Stimulated activated CD8-positive, alpha-beta memory T cell treated with anti-CD3 and anti-CD28 coated beads, Interleukin-2, amount 100 ng/mL, for 48 hours (primary cell): ENCODE measurements at places on chromosomes 1 and 21.

DNA sequence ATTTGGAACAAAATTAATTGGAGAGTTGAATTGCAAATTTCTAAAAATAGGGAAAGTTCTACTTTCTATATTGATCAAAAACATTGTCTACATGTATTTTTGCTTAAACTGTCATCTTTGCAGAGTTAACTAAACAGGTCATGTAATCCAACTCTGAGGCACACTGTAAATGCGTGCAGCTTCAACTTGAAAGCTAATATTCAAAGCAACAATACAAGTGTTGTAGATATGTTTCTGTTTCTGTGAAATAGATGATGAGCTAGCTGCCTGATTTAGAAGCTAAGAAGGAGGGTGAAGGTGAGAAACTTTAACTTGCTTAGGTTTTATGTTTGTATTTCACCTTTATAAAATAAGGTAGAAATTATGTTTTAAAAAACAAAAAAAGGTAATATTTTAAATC is 77.2 kb downstream of the IVNS1ABP start:
- no peak for DNase-seq

- peak; percentile 15 for DNase-seq
Observed at GRCh38 chr1:201191653-201192260, 1.1 kb downstream of the IGFN1 start.

- no peak for DNase-seq
Observed at GRCh38 chr1:234235434-234235881, 137.8 kb upstream of the COA6 start.

DNA sequence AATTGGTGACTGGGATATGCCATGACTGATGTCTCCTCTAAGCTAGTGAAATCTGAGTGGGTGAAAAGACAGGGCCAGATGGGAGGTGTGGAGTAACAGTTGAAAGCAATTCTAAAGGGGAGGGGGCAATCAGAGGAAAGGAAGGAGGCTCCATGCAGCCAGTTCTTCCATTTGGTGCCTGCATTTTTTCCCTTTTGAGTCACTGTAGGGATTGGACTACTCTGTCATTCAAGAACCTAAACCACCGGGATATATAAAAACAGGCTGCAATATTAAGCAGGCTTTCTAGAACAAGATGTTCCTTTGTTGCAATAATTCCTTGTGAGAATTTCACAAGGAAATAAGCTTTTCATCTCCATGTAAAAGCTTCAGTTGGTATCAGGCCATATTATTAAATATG is 18.3 kb downstream of the CLIC6 start:
- DNase-seq, result no peak

DNA sequence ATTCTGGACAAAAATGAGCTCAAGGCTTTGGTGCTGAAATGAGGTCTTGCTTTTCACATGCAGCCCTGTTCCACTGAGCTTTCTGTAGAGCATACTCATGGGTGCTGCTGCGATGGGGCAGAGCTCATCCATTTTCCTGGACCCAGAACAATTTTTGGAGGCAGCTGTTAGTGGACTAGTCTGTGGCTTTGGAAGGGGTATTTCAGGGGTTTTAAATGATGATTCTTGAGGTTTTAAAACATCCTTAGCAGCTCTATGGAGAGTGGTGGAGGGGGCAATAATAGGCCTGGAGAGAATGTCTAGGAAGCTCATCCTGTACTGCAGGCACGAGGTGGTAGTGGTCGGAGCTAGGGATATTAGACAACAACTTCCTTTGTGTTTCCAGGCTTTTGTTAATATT is 16.5 kb downstream of the NOS1AP start:
- no peak for DNase-seq

DNA sequence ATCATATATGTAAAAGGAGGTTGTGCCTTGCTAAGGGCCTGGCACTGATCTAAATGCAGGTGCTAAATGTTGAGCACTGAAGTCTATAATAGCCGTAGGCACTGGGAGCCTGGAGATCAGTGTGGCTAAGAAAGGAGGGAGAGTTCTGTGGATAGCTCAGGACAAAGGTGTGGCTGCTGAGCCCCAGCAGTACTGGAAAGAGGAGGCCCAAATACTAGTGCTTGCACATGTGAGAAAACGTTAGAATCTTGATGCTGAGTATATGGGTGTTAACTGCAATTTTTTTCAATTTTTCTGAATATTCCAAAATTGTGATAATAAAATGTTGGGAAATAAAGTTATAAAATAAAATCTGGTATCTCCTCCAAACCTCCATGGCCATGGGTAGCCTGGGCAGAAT is 62.5 kb upstream of the PTGFRN start:
- DNase-seq, result no peak

DNA sequence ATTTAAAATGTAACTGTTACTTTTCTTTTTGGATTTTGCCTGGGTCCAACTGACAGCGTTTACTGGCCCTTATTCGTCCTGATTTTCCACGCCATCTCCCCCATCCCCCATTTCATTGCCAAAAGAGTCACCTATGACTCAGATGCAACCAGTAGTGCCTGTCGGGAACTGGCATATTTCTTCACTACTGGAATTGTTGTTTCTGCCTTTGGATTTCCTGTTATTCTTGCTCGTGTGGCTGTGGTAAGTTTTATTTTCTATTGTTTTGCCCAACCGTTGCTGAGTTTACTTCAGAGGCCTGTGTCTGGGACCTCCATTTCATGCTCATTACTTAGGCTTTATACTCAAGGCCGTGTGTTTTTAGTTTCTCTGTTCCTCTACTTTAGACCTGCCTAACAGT is 9.3 kb downstream of the LEPR start:
- no peak for DNase-seq

DNA sequence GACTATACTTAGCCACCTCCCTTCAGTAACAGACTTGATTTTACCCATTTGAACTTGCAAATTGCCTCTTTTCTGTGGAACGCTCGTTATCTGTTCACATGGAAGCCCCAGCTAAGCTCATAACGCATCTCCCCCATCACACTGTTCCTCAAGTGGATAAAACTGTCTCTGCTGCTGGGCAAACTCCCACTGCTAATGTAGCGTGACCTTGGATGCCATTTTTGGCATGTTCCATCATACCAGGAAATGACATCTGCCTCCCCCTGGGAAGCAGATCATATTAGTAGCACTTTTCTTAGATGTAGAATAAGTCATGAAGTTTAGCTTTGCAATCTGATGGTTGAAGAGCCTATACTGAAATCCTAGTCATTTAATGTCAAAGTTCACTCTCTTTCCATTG is 528.7 kb upstream of the PLXNA2 start:
- DNase-seq, result no peak

- no peak for DNase-seq
Observed at GRCh38 chr1:8945568-8945967, at the start of gene CA6. Gene CA6, plus strand, starts transcription at chr1:8945868. Its CDS starts 19 bp downstream, at chr1:8945887.

- no peak for DNase-seq
Observed at GRCh38 chr21:42655796-42656770, 2.7 kb downstream of the PDE9A start.

DNA sequence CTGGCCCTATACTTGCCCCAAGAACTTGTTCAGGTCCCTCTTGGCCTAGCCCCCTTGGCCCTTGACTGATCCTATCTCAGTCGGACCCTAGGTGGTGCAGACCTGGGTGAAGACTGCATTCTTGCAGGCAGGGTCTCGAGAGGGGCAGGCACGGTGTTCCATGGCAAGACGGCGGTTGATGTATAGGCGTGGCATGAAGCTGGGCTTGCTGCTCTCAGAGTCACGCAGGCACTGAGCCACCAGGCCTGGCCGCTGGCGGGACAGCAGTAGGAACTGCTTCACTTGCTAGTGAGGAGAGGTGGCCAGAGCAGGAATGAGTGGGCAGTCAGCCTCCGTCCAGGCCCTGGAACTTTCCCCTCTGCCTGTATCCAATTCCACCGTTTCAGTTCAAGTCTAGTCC is 3.8 kb downstream of the HECTD3 start:
- no peak for DNase-seq

DNA sequence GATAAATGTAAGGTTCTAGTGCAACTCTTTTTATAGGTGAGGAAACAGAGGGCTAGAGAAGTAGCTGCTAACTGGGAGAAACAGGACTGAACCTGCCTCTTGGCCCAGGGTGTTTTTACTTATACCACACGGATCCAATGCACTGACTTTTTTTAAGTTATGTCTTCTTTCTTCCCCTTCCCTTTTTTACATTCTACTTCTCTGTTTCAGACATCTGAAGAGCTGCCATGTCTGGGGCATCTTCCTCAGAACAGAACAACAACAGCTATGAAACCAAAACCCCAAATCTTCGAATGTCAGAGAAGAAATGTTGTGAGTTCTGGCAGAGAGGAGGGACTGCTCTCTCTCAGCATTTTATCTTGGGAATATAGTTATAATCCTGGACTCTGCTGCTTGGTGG is 1.4 kb downstream of the PFKFB2 start:
- no peak for DNase-seq

GRCh38 chr1:98467586-98467985 is 193.9 kb upstream of the SNX7 start:
- DNase-seq, result no peak

- no peak for DNase-seq
Observed at GRCh38 chr21:43362915-43363314, 64.0 kb downstream of the SIK1 start.

GRCh38 chr1:50568782-50569181 is 145.5 kb upstream of the DMRTA2 start:
- DNase-seq, result no peak

DNA sequence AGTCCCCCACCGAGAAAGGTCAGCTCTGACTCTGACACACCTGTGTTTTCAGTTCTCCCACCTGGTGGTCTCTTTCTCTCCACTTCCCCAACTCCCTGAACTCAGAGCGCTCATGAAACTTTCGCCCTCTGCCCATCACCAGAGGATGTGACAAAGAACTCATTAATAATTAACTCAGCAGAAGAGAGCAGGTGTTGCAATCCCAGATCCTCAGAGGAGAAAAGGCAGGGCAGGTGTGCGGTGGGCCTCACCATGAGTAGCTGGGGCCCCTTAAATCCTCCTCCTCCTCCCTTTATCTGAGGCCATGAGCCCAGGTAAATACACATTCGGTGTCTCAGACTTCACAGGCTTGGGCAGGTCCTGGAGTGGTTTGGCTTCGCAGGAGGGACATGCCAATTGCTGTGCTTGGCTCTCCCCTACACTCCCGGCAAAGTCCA is 1.7 kb upstream of the LAMB3 start:
- no peak for DNase-seq

DNA sequence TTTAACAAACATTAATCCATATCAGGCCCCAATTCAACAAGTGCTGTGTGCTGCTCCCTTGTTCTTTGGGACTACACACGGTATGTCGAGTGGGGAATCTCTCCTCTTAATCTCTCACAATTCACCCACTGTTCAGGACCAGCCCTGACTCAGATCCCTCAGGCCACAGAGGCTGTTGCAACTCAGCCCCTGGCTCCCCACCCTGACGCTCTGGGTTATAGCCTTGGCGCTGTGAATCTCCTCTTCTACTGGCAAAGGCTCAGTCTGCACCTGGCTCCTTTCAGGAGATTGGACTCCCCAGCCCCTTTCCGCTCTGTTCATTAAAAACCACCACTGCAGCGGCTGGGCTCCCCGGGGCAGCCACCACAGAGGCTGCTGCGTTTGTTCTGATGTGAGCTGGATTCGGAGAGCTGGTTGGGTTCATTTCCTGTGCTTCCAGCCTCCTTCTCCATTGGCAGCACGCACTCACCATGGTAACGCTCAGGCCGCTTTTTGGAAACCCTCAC is 13.0 kb downstream of the CAPN8 start:
- no peak for DNase-seq

DNA sequence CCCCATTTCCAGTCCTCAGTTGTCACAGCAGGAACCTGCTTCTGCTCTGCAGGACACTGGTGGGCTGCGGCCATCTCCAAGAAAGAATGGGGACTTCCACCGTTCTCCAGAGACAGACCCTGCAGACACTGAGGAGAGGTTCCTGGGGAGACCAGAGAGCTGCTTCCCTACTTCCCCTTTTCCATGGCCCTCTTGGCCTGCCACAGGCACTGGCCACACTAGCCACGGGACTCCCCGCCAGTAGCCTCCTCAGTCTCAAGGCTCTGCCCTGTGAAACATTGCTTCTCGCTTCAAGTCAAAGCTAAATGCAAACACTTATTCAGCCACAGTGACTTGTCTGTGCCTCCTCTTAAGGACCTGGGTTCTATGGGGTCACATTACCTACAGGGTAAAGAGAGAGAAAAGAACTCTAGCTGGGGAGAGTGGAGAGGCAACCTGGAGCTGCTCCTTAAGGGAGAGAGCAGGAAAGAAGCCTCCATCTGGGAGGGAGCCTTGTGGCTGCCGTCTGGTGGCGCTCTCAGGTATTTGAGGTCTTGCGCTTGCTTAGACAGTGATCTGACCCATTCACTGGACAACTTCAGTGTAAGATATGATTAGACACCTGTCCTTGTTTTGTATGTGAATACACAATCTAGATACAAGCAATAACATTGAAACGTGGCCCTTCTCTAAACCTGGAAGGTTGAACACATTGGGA is 5.4 kb upstream of the SLAMF8 start:
- no peak for DNase-seq

GRCh38 chr1:46616277-46617107 is at the start of gene MOB3C:
Gene MOB3C, minus strand, starts transcription at chr1:46616811. Its CDS starts 3,490 bp downstream, at chr1:46613321.
- DNase-seq, result peak; percentile 50

- DNase-seq, result no peak
Observed at GRCh38 chr1:222048094-222048595, 306.3 kb upstream of the DUSP10 start.

GRCh38 chr21:46157987-46158451 is 2.6 kb upstream of the FTCD start:
- DNase-seq, result no peak

DNA sequence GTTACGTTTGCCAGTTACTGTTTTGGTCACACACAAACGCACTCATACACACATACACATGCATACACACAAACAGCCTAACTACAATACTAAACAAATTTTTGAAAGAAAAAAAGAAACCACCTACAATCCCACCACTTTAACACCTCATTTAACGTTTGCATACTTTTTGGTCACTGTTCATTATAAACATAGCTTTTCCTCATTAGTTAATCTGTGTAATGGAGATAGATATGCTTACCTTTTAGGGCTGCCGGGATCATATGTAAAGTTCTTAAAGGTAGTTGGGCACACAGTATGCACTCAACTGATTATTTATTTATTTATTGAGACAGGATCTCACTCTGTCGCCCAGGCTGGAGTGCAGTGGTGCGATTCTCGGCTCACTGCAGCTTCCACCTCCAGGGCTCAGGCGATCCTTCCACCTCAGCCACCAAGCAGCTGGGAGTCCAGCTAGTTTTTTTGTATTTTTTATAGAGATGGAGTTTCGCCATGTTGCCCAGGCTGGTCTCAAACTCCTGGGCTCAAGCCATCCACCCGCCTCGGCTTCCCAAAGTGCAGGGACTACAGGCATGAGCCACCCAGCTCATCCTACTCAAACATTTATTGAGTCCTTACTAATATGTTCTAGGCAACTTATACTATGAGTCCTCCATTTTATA is 677 bp upstream of the BCL10 start:
- DNase-seq, result no peak

GRCh38 chr1:39949891-39950290 is 5.1 kb upstream of the MFSD2A start:
- no peak for DNase-seq
